HFF-Myc (cell line): ENCODE measurements at places on chromosomes 16 and 17.

GRCh38 chr16:22016927-22017326 lies 9.0 kb downstream of the MOSMO start:
- no peak for DNase-seq

- DNase-seq = no peak
These were observed 14.6 kb downstream of the COL1A1 start for GRCh38 chr17:50186661-50187393.

- DNase-seq = no peak
These were observed 38.3 kb upstream of the CRHR1 start for GRCh38 chr17:45745601-45746494.

- DNase-seq = no peak
These were observed 11.3 kb downstream of the CX3CL1 start for GRCh38 chr16:57383276-57384247.

DNA sequence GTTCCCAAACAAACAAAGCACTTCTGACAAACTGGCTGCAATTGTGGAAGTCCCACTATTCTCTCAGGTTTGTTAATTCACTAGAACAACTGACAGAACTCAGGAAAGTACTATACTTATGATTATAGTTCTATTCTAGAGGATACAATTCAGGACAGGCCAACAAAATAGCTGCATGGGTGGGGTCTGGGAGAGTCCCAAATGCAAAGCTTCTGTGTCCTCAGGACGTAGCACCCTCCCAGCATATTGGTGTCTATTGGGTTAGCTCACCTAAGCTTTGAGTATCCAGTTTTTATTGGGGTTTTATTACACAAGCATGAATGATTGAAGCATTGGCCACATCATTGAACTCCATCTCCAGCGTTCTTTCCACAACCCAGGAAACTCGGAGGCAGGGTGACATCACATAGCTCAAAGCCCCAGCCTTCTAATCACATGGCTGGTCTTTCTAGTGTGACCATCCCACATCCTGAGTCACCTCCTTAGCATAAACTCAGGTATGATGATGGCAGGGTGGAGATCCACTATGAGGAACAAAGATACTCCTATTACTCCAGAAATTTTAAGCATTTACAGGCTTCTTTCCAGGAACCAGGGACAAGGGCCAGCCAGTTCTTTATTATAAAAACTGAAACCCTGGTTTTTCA lies 43.9 kb upstream of the CCNF start:
- DNase-seq = no peak

DNA sequence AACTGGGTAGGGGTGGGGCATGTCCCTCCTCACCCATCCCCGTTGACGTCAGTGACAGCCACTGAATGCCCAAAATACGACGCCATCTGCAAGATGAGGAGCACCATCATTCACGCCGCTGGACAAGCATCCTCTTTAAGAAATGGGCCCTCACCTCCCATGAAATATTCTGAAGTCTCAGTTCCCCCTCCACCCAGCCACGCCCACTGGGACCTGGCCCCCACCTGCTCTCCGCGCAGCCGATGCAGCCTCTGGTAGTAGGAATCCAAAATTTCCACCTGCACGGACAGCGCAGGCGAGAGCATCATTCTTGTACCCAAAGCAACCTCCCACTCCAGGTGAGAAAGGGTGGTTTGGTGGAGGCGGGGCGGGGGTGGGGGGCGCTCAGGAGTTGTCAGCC lies 5.6 kb downstream of the ITGA2B start:
- DNase-seq = no peak

DNA sequence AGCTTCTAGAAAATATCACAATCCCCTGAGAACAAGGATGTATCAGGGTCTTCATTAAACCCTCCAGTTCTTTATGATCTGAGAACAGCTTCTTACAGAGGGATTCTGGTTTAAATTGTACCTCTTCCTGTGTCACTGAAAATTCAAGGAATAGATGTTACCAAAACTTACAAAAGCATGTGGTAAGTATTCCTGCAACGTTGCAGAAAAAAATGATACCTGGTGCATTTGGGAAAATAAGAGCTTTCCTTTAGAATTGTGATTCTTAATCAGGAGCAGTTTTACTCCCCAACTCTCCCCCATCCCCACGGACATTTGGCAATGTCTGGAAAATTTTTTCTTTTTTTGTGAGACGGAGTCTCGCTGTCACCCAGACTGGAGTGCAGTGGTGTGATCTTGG lies 7.3 kb downstream of the SLFN14 start:
- DNase-seq = no peak

DNA sequence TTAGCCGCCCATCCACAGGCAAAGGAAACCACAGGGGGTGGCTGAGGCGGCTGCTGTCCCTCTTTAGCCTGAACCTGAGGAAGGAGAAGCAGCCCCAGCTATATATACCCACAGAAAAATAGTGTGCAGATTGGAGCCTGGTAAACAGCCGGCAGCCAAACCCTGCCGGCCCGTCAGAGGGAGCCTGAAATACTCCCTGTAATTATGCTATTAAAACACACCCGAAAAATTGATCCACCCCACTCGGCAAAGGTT lies 6.8 kb downstream of the PIEZO1 start:
- no peak for DNase-seq

DNA sequence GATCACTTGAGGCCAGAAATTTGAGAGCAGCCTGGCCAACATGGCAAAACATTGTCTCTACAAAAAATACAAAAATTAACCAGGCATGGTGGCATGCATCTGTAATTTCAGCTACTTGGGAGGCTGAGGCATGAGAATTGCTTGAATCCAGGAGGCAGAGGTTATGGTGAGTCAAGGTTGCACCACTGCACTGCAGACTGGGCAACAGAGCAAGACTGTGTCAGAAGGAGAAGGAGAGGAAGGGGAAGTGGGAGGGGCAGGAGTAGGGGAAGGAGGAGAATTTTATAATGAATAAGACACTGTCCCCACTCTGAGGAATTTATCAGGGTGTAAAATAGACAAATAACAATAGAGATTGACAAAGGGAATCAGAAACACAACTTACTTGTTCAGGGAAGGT lies 440.6 kb upstream of the DYNLRB2 start:
- no peak for DNase-seq

DNA sequence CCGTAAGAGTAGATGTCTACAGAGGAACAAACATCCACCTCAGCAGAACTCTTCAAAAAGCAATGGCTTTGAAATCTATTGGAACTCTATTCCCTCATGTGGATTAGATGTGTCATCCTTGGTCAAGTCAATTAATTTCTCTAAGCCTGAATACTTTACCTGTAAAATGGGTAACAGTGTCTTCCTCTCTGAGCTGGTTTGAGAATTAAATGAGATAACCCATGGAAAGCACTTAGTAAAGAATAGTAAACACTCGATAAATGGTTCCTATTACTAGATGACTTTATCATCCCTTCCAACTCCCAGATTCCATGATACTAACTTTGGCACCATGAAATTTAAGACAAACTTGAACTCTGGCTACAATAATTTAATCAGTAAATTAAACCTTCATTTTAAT lies 89.1 kb downstream of the SKAP1 start:
- no peak for DNase-seq

DNA sequence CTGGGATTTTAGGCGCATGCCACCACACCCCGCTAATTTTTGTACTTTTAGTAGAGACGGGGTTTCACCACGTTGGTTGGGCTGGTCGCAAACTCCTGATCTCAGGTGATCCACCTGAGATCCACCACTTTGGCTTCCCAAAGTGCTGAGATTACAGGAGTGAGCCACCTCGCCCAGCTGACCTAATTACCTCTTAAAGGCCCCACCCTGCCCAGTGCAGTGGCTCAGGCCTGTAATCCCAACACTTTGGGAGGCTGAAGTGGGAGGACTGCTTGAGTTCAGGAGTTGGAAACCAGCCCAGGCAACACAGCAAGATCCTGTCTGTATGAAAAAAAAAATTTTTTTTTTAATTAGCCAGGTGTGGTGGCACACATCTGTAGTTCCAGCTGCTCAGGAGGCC lies 2.9 kb upstream of the COASY start:
- DNase-seq = no peak

- no peak for DNase-seq
These were observed 7.7 kb upstream of the NPIPB2 start for GRCh38 chr16:11949527-11949926.

GRCh38 chr16:65463652-65464260 lies 341.9 kb upstream of the CDH11 start:
- no peak for DNase-seq

GRCh38 chr17:8108972-8109660 lies 9.2 kb downstream of the ALOXE3 start:
- DNase-seq = no peak

DNA sequence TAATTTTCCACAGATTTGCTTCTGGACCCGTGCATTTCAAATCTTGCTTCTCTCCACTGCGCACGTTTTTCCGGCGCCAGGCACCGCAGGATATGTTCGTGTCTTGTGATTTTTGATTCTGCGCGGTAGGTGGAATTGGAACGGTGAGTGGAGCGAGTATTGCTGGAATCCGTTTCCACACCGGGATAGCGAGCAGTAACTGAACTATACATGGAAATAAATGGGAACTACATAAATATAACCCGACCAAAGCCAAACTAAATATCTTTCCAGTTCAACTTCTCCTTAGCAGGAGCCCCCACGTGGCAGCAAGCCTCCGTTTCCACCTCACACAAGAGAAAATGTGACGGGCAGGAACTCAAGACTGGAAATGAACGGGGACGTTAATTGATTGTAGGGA lies 154.0 kb downstream of the SEC14L1 start:
- DNase-seq = no peak

GRCh38 chr16:28986046-28986445 lies 1.2 kb downstream of the LAT start:
- DNase-seq = no peak

- DNase-seq = no peak
These were observed 187.8 kb downstream of the RAB11FIP4 start for GRCh38 chr17:31579265-31579664.

GRCh38 chr16:50677351-50677750 lies 3.8 kb downstream of the SNX20 start:
- no peak for DNase-seq

DNA sequence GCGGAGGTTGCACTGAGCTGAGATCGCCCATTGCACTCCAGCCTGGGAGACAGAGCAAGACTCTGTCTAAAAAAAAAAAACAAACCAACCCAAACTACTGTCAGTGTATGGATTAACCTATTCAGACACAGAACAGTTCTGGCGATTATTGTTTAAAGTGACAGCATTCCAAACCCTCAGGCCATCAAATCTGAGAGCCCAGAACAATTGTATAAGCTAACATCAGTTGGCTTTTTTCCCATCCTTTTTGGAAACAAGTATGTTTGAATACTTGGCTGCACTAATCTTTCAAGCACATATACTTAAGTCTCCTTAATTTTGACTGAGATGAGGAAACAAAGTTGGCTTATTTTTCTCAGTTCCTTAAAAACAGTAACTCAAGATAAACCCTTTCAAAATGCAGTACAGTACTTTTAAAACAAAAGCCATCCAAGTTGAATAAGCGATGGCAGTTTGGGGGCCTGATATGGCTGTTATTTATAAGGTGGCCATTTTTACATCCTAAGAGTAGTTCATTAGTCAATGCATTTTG lies 1.4 kb downstream of the ZSWIM7 start:
- no peak for DNase-seq

DNA sequence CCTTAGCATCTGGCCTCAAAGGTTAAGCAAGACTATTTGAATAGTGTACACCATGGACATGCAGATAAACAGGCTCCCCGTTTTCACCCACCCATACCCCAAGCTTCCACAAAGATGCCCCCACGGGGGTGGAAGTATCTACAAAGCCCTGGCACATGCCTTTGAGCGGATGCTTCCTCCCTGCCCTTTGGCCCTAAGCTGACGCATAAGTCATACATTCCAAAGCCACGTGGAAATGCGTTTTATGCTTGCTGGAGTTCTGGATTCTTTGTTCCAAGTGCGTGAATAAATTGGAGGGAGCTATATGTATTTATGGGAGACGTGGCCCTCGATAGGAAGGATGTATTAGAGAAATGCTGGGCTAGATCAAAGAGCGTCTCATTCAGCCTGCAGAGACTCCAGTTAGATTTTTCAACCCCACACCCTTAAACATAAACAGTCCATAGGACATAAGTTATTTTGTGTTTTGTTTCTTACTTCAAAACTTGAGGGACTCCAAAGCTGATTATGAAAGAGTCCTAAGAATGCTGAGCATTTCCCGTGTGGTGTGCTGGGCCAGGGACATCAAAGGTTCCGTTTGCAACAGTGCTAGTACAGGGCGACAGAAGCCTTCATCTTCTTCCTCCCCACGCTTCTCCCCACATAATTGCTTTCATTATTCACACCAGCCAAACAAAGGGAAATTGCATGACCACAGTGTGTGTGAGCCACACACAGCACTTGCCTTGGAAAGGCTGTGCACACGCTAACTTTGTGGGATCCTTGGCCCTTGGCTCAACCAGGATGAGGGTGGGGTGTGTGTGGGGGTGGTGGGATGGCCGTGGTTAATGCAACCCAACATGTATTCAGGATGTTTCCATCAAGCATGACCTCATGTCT lies 73.6 kb downstream of the WIPI1 start:
- DNase-seq = peak; percentile 82

DNA sequence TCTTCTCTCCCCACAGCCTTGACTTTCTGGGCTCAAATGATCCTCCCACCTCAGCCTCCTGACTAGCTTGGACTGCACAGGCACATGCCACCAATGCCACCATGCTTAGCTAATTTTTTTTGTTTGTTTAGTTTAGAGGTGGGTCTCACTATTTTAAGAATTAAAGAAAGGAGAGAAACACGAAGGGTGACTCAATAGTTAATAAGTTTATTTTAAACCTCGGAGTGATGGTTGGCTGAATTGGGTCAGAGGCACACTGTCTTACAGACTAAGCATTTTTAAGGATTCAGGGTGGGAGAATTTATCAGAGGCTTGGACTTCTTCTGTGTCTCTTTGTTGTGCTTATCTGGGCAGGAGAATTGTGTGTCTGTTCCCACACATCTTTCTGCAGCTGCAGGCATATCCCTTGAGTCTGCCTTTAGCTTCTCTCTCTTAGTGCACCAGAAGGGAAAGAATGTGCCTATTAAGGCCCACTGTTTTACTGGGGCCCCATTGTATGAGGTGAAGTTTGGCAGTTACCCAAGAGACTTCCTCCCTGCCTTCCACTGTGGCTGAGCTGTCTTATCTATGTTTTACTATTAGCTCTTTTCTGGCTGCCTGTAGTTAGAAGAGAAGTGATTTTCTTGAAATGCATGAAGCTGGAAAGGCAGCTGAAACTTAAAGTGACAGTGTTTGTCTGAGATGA lies 2172.0 kb downstream of the TP53TG3F start:
- DNase-seq = no peak

- DNase-seq = no peak
These were observed 56.0 kb upstream of the SMURF2 start for GRCh38 chr17:64718058-64718457.

DNA sequence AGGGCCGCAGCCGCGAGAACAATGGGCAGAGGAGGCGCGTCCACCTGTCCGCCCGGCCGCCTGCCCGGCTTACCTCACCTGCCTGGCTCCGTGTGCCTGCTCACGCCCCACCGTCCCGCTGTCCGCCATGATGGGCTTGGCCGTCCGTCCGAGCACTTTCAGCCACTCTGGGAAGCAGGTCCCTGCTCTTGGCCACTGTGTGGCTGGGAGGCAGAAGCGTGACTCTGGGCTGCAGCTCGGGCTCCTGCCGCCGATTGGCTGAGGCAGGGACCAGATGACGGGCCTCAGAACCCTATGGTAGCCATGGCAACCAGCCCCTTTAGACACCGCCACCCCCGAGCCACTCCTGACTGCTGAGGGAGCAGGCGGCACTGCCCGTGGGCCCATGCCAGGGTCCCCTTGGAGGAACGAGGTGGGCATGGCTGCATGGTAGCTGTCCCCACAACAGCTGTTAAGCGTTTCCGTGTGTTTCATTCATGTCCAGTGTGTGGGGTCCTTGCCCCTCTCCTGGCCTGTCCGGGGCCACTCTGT lies 8.9 kb upstream of the AXIN1 start:
- no peak for DNase-seq

- DNase-seq = no peak
These were observed 167.2 kb downstream of the ANKFN1 start for GRCh38 chr17:56320443-56320842.

GRCh38 chr16:27982184-27982583 lies 81.3 kb downstream of the GSG1L start:
- no peak for DNase-seq
